ENCODE measurements at places on chromosomes 1 and 21.

GRCh38 chr21:31022306-31022705, 16.0 kb downstream of the KRTAP19-8 start:
- no peak for DNase-seq

DNA sequence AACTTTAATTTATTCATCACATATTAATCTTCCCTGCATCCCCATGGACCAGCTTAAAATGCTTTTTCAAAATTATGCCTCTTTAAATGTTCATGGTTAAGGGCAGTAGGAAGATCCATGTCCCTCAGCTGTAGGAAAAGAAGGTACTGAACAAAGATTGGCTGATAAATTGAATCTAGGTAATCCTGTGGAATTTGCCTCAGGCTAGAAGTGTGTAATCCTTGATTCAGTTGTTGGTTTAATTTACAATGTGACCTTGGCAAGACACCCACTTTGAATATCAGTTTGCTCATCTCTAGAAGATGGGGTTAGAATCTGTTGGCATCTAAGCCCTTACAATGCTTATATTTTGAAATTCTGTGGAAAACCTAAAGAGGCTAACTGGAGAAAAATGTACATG, 6.1 kb downstream of the TTC4 start:
- no peak for DNase-seq

GRCh38 chr1:39094685-39095084, 68.5 kb downstream of the NDUFS5 start:
- no peak for DNase-seq

GRCh38 chr1:56963667-56964066, 2.1 kb downstream of the C8B start:
- no peak for DNase-seq

DNA sequence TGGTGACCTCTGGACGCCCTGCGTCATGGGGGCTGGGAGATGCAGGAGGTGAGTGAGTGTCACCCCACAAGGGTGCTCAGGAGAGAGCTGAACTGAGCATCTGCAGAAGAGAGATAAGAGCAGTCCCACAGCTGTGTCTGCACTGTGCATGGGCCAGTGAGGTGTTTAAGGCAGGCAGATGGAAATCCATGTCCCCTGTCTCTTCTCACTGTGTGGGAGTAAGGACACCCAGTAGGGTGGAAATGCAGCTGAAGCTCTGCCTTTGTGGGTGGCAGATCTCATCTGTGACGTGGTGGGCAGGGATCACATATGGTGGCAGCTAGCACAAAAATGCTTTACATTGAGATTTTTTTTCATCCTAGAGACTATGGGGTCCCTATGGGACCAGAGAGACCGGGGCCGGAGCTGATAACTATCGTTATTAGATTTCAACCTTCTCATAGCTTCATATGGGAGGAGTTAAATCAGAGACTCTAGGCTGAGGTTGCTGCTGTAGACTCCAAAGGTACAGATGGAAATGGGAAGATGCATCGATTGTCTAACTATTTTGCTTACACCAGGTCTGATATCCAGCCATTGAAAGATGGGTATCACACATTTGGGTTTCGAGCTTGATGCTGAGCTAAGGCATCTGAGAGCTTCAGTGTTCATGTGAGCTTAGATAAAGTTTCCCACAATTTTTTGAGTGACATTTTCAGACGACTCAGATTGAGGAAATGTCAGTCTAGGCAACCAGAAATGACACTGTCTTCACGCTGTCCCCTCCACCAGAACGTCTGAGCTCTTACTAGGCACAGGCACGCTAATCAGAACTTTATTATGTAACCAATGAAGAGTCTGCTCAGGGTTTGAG, 65.3 kb upstream of the PSEN2 start:
- no peak for DNase-seq

DNA sequence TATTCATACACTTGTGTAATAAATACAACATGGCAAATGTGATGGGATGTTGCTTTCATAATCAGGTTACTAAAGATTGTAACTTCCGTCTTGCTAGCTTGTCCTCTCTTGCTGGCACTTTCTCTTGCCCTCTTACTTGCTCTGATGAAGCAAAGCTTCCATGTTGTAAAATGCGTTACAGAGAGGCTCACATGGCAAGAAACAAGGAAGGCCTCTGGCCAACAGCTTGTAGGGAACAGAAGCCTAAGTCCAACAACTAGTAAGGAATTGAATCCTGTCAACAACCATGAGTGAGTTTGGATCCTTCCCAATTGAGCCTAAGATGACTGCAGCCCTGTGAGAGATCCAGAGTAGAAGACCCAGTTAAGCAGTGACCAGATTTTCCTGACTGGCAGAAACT, 15.4 kb downstream of the TMED5 start:
- no peak for DNase-seq

DNA sequence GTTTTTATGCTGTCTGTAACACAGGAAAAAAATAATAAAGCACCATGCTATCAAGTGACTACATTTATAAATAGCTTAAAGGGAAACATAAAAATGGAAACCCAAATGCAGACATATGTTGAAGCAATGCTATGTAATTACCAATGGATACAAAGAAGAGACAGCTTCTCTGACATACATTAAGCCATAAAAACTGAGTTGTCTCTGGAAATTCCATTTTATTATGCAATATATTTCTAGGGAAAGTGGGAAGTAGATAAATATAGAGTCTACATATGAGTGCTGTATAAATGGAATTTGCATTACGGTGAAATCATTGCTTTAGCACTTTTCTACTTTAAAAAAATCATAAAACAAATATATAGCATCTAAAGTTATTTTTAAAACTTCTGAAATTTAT, 135.2 kb upstream of the COL11A1 start:
- no peak for DNase-seq

GRCh38 chr21:25518491-25518911, 88.8 kb downstream of the MRPL39 start:
- DNase-seq: no peak

- no peak for DNase-seq
These were observed 306.6 kb downstream of the CTH start for GRCh38 chr1:70717656-70718055.

All from heart right ventricle (tissue), 16 donors.